ENCODE measurements at places on chromosomes 2 and 18.

DNA sequence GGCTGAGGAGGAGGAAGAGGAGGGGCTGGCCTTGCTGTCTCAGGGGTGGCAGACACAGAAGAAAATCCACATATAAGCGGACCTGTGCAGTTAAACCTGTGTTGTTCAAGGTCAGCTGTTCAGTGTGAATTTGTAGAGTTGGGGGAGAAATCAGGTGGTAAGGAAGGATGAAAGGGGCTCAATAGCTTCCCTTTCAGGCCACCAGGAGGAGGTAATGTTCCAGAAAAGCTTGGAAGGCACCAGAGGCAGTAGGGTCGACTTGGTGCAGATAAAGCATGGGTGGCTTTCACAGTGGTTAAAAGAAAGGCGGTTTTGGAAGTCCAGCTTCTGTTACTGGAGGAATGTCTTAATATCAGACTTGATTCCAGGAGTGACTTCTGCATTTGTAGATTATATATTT lies 167.4 kb downstream of the THSD7B start:
- no peak for DNase-seq

- no peak for DNase-seq
Observed at GRCh38 chr2:19659024-19659792, 242.6 kb downstream of the TTC32 start.

- no peak for DNase-seq
Observed at GRCh38 chr2:188028739-188029138, 262.9 kb upstream of the GULP1 start.

DNA sequence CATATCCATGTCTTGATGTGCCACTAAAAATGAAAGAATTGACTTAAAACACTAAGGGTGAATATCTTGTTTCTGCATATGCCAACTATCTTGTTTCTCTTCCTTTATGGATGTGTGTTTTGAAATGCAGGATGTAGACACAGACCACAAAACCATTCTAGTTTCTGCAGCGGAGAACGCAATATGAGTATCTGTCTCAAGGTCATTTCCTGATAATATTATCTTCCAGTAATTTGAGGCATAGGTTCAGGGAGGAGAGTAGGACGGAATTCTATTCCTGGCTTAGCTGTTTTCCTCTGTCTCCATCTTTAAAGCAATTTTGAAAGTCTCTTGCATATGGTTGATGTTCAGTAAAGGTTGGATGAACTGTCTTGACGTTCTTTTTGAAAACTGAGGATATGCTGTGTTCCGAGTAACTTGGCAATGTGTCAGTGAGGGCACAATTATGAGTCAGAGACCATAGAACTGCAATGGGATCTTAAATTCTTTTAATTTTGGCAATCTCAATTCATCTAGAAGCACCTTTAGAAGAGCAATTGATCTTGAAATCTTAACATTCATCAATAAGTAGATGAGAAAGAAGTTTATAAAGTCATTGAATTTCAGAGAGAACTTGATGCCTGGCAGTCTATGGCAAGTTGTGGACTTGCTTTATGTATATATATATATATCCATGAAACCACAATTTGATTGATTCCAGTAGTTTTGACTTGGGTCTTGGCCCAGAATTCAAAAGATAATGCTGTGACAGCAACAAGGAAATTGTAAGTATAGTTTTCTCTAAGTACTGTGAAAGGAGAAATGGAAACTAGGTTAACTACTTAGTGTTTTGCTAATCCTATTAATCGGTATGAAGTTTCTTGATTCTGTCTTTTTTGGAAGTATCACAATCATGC lies 24.8 kb downstream of the RAB27B start:
- no peak for DNase-seq

DNA sequence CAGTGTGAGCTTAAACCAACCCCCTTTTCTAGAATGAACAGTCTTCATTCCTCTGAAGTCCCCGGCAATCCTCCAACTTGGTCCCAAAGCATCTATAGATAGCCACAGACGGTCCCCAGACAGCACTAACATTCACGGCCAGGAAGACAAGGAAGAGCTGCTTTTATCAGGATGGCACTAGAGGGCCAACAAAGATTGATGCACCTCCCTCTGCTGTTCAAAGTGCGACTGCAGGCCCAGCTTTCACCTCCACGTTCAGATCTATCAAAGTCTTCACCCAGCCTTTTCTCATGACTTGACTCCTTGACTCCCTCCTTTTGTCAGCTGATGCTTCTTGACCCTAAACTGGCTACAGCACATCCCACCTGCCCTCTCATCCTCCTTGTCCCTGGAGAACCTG lies 54.3 kb downstream of the RNF152 start:
- no peak for DNase-seq

DNA sequence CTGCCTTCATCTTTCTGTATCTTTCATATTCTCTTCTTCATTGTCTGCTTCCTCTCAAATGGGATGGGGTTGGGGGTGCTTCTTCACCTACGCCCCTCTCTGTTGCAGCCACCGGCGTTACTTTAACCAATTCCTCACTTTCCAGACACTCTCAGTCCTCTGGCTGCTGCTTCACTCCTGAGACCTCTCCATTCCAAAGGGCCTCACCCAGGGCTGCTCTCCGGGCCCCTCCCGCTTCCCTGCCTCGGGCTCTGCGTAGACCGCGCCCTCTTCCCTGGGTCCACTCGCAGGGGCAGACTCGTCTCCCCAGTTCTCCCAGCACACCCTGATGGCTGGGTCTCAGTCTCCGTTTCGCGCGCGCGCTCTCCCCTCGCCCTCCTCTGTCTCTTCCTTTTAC lies 926 bp downstream of the SERPINB8 start:
- DNase-seq = no peak

GRCh38 chr2:176136374-176137251 lies 7.1 kb downstream of the HOXD8 start:
- no peak for DNase-seq

- no peak for DNase-seq
Observed at GRCh38 chr2:233531955-233532354, 34.6 kb downstream of the USP40 start.

DNA sequence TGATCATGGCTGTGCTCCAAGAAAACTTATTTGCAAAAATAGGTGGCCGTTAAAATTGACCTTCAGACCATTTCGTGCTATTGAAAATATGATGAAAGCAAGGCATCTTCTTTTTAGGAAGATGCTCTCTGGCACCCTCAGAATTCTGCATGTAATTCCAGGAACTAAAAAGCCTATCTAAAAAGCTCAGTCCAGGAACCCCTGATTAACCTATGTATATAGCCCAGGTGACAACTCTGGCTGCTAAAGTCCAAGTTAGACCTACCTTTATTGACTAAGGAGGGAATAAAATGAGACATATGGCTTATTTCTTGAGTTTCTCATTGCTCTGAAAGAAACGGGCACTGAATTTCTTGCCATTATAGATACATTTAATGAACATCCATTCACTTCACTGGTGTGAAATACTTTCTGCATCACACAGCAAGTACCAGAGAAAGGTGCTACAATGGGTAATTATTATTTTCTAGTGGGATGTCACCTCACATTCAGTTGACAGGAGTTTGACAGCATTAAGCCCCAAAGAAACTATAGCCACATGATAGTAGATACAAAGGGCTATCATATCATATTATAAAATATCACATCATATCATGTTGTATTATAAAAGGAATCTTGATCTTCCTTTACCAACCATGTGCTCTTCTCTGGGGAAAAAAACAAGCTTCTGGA lies 83.8 kb downstream of the EPHA4 start:
- no peak for DNase-seq

DNA sequence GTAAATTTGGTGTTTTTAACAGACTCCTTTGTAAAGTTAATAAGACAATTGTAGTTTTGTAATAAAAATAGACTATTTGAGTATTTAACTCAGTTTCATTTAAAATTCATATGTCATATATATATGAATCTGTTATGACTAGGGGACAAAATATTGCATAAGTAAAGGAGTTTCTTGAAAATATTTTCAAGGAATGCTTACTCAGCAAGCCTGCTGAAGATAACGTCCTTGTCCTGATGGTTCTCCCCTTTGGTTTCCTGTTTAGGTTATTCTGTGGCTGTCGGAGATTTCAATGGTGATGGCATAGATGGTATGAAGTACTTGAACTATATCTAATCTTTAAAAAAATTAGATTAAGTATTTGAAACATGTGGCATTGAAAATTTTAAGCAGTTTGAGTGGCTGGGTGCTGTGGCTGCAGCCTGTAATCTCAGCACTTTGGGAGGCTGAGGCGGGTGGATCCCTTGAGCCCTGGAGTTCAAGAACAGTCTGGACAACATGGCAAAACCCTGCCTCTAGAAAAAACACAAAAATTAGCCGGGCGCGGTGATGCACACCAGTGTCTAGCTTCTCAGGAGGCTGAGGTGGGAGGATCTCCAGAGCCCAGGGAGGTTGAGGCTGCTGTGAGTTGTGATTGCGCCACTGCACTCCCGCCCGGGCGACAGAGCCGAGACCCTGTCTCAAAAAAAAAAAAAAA lies 47.1 kb downstream of the ITGAV start:
- DNase-seq = no peak

DNA sequence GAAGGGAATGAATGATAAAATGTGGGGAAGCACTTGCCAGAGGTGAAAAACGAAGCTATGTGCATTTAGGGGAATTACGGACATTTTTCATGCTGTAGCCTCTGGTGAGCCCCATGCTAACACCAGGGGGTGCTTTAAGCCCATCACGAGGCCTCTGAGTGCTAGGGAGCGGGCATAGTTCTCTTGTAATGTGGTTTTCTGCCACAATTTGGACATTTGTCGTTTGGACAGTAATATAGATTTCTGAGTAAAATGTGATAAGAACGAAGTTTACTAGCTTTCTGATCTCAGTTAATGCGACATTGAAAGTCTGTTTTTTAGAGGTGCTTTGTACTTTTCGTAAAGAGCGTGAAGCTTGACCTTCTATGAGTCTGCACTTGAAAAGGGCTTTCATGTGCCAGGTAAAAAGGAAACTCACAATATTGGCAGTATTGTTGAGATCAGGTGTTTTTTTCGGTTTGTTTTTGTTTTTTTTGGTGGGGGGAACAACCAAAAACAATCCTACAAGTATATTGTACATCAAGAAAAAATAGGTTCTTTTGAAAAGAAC lies 50.6 kb downstream of the TRAF3IP1 start:
- no peak for DNase-seq

GRCh38 chr2:157191186-157191585 lies 66.3 kb upstream of the GALNT5 start:
- no peak for DNase-seq

GRCh38 chr2:232113821-232114220 lies 152.3 kb downstream of the DIS3L2 start:
- DNase-seq = no peak

- DNase-seq = no peak
Observed at GRCh38 chr2:128753321-128753720, 434.7 kb upstream of the HS6ST1 start.

GRCh38 chr2:10137053-10137843 lies 14.7 kb downstream of the RRM2 start:
- DNase-seq = no peak

DNA sequence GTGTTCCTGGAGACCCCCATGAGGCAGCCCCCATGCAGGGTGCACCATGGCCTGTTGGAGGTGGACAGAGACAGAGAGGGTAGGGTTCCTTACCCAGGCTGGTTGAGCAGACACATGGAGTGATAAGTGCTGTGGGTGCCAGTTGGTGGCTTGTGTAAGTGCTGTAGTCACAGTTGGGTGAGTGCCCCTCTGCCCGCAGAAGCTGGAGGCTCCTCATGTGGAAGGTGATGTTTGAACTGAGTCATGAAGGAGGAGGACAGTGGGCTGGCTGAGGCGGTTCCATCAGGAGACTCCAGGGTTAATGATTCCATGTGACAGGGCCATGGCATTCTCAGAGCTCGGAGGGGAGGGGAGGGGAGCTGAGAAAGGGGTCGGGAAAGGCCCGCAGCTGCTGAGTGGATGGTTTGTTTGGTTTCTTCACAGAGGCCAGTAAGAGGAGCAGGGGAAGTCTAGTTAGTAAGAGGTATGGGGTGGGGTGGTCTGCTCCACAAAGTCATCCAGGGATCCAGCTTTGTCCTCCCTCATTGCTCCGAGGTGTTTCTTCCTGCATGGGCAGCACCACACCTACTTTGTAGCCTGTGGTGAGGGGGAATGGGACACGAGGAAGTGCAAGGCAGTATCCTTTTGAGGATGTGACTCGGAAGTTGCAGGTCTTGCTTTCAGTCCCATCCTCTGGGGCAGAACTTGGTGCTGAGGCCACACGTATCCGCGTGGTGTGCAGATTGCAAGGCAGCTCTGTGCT lies 13.6 kb downstream of the IMPA2 start:
- no peak for DNase-seq
